Cerebellum (tissue), 4 donors: ENCODE measurements at places on chromosomes 2 and 18.

DNA sequence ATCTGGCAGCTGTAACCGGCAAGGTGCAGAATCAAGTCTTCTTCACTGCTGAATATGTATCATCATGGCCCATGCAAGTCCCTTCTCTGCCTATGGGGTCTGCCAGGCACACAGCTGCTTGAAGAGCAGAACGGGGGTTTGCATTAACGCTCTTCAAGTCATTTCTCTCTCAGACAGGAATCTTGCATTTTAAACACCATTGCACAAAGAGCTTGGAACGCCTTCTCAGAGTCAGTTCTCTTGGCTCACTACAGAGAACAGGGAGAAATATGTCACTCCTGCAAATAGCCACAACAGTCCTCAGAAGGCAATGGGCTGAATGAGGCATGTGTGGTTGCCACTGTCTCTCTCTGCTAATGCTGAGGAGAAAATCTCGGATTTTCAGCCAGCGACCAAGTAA lies 2173.5 kb upstream of the PIK3C3 start:
- DNase-seq: no peak

- no peak for DNase-seq
Observed at GRCh38 chr2:213066443-213066743, 85.0 kb downstream of the IKZF2 start.

GRCh38 chr2:69597843-69598610 lies 45.5 kb downstream of the AAK1 start:
- no peak for DNase-seq

GRCh38 chr2:138026111-138027020 lies 62.1 kb downstream of the HNMT start:
- peak; percentile 48 for DNase-seq
